Mucosa of gallbladder (tissue), 1 donor: ENCODE measurements at places on chromosomes 7 and 10. TPM values are rescaled to one million over a fixed set of nuclear protein-coding genes. Genes with fewer than 3 reads are reported as not detected.

Gene PLXDC2
- total RNA-seq: 92.0 TPM

Gene FXYD4
- total RNA-seq: 1.6 TPM

Gene SPRN
- not detected for total RNA-seq

Gene GHRHR
- 12.3 TPM for total RNA-seq

Gene MCM10
- 0.40 TPM for total RNA-seq

Gene OAT
- total RNA-seq: 133 TPM

Gene MAGI2
- 10.6 TPM for total RNA-seq

Gene TMEM178B
- total RNA-seq: 3.5 TPM

Gene OR6B1
- total RNA-seq: not detected

Gene GPR37
- total RNA-seq: 3.7 TPM

Gene CFAP58
- 0.12 TPM for total RNA-seq

Gene NUTM2B
- total RNA-seq: 2.4 TPM
